Stimulated activated CD4-positive, alpha-beta T cell treated with anti-CD3 and anti-CD28 coated beads, Interleukin-1b, Interleukin-23, amount 100 ng/mL, for 24 hours (primary cell): ENCODE measurements at places on chromosomes 7 and 10.

DNA sequence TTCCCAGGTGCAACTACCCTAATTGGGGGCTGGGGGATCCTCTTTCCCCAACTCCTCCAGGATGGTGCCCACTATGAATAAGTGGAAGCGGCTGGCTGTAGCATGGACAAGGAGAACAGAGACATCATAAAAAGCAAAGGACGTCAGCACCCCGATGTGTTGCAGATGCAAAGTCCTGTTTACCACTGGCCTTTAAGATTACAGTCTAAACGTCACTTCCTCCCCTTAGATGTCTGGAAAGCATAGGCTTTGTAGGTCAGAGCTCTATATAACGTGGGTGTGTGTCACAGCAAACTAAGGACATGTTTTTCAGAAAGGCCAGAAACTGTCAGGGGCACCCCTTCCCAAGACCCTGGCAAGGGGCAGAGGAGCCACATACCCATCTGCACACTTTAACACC, 7.9 kb downstream of the COBL start:
- DNase-seq: no peak

DNA sequence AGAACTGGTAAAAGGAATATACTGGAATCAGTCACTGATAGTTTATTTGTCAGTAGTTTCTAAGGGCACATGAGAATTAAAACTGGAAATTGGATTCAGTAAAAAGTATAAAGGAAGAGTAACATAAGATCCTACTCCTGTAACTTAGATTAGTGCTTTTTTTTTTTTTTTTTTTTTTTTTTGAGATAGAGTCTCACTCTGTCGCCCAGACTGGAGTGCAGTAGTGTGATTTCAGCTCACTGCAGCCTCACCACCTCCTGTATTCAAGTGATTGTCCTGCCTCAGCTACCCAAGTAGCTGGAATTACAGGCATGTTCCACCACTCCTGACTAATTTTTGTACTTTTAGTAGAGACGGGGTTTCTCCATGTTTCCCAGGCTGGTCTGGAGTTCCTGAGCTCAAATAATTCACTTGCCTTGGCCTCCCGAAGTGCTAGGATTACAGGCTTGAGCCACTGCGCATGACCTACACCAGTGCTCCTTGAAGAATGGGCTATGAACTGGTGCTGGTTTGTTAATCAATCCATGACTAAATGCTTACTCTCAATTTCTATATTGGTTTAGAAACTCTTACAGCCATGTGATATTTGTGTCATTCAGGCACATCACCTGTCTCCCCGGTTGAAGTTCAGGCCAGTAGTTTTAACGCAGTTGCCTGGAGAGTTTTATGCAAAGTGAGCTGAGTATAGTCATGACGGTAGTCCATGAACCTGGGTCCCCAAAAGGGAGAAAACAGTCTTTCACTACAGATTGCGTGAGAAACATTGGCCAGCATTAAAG, 65.0 kb downstream of the ZEB1 start:
- no peak for DNase-seq

DNA sequence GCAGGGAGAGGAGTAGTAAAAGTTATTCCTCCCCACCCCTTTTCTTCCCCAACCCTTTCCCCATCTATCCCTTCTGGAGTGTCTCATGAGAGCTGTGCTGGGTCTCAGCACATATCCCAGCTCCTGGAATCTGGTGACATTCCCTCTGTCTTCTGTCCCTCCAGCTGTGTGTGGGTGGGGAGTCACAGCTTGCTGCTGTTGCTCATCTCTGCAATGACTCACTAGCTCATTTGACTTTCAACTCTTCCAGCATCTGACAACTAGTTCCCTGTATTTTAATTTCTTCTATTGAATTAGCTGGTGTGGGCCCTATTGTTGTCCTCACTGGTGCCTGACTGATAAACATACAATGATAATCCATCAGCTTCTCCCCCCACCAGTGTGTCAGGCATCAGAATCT, 198.9 kb upstream of the AUTS2 start:
- DNase-seq: no peak

DNA sequence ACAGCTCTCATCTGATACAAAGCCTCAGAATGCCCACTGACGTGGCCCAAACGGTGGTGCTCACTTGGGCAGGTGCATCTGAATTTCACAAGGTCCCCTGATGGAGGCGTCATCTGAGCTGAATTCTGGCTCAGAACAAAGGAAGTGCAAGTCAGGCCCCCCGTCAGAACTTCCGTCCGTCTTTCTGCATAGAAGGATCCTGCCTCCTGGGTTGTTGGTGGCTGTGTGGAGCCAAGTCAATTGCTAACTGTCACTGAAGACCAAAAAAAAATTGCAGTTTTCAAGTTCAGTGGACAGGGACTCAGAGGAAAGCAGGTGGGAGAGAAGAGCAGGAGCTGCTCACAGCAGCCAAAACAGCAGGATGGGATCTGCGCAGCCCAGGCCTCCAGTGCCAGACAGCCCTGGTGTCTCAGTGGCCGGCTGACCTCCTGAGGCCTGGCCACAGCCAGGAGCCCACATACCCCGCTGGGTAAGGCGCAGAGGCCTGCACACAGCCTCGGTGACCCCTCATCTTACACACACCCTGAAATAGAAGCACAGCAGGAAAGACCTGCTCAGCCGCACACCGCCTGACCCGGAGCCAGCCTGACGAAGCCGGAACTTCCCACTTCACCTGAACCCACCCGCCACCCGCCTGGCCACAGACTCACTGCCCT, 49.4 kb downstream of the PYROXD2 start:
- no peak for DNase-seq

- no peak for DNase-seq
Measured at GRCh38 chr10:124641282-124642087, 102.7 kb downstream of the FAM53B start.

DNA sequence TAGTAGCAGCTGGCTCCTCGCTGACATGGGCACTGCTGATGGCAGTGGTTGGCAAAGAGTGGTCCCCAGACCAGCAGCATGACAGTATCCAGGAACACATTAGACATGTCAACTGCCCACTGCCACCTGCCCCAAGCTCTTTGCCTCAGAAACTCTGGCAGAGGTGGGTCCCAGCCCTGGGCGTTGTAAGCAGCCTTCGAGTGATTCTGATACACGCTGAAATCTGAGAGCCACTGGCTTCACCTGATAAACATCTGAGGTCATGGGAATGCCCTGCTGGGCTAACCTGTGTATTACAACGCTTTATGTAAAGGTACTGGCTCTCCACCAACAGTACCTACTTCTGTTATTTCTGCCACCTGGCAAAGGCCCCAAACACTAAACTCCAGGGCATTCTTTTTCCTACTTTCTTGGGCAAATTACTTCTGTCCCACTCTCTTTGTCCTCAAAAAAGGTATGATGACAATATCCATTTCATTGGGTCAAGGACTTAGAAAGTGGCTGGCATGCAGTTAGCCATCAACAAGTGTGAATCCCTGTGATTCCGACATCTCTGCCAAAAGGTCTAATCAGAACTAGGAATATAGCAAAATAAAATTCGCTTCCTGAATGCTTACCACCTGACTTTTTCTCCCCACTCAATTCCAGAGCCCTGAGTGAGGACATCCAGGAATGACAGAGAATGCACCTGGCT, 9.2 kb downstream of the SGMS1 start:
- no peak for DNase-seq

DNA sequence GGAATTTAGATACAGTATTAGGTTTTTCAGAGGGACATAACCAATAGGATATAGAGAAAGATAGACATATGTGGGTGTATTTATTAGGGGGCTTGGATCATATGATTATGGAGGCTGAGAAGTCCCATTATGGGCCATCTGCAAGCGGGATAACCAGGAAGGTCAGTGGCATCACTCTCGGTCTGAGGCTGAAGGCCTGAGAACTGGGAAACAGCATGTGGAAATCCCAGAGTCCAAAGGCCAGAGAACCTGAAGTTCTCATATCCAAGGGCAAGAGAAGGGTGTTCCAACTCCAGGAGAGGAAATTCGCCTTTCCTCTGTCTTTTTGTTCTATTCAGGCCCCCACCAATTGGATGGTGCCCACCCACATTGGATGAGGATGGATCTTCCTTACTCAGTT, 180.7 kb downstream of the POU6F2 start:
- DNase-seq: no peak

- DNase-seq: no peak
Measured at GRCh38 chr7:70585071-70585470, 546.9 kb upstream of the GALNT17 start.
